ENCODE measurements at places on chromosomes 1 and 21.
A peak's percentile ranks its signal among the peaks of the same experiment; 100 is the strongest.

GRCh38 chr1:82806133-82806532 is 1005.4 kb downstream of the ADGRL2 start:
- no peak for DNase-seq

GRCh38 chr1:205346956-205347574 is 9.7 kb downstream of the KLHDC8A start:
- no peak for DNase-seq

DNA sequence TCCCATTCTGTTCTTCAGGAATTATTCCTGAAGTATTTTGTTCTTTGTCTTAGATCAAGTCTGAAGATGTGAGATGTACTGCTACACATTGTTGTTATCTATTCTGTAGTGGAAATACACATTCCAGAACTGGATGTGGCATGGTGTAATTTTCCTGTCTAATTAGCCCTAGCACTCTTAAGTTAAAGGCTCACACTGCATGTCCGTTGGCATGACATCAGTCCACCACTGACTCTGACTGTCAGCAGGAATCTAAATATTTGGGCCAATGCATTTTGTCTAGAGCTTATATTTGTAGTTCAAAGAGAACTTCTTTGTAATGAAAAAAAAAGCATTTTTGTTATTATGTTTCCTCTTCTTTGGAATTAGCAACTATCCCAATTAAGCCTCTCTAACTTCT is 201.0 kb downstream of the S1PR1 start:
- no peak for DNase-seq

- no peak for DNase-seq
Measured at GRCh38 chr1:78088486-78088885, 42.7 kb downstream of the GIPC2 start.

DNA sequence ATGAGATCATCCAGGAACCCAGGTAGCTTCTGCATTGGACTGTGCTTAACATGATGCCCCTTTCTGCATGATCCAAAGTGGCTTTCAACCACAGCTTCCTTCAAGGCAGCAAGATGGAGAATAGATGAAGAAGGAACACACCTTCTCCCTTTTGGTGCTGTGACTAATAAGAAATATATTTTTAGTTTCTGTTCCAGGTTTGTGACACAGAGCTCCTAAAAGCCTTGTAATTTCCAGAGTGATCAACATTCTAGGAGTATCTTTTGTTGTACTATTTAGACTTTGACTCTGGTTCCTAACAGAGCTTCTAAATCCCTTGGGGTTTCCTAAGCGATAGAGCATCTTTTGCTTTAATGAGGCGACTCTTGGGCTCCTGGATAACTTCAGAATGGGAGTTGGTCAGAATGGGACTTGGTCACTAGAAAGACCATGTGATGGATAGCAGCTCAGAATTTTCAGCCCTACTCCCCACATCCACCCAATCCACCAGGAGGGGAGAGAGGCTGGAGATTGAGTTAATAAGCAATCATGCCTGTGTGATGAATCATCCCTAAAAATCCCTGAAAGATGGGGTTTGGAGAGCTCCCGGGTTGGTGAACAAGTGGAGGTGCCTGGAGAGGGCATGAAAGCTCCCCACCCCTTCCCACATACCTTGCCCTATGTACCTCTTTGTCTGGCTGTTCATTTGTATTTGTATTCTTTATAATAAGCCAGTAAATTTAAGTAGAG is 134.8 kb downstream of the FGGY start:
- peak; percentile 45 for DNase-seq

Measured in fibroblast of skin of scalp (primary cell).